ENCODE measurements at places on chromosomes 4 and X.

GRCh38 chr4:94329933-94330332, 12.7 kb downstream of the HPGDS start:
- DNase-seq: no peak

GRCh38 chrX:45134315-45134731, 66.4 kb downstream of the DIPK2B start:
- DNase-seq: no peak

- DNase-seq: no peak
Measured at GRCh38 chrX:9163214-9163709, 129.3 kb upstream of the FAM9B start.

- no peak for DNase-seq
Measured at GRCh38 chr4:8297691-8298485, 28.3 kb downstream of the HTRA3 start.

DNA sequence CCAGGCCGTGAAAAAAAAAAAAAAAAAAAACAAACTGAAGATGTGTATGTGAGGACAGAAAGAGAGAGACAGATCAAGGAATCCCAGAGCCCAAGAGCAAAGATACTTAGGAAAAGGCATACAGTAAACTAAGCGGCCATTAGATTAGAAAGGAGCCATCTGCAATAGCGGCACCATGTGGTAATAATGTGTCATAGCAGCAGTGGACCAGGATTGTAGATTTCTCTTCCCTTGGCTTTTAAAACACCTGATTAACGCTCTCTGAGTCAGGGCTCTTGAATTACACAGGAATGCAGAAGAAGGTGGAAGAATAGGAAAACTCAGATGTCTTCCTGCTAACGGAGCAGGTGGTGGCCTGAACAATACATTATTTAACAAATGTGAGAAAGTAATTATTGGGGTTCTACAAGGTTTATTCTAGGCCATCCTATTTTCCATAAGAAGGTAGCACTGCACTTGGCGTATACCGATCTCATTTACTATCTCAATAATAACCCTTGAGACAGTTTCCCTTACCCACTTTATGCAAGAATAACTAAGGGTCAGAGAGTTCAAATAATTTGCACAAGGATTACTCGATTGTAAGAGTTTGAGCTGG, 182.7 kb downstream of the KCNIP4 start:
- peak; percentile 2 for DNase-seq

- DNase-seq: no peak
Measured at GRCh38 chr4:100657187-100657586, 139.4 kb upstream of the EMCN start.

- no peak for DNase-seq
Measured at GRCh38 chr4:102586644-102587021, 85.5 kb downstream of the NFKB1 start.

- no peak for DNase-seq
Measured at GRCh38 chr4:44017422-44017739, 431.2 kb downstream of the KCTD8 start.

- no peak for DNase-seq
Measured at GRCh38 chr4:132859929-132860328, 289.2 kb upstream of the PCDH10 start.

DNA sequence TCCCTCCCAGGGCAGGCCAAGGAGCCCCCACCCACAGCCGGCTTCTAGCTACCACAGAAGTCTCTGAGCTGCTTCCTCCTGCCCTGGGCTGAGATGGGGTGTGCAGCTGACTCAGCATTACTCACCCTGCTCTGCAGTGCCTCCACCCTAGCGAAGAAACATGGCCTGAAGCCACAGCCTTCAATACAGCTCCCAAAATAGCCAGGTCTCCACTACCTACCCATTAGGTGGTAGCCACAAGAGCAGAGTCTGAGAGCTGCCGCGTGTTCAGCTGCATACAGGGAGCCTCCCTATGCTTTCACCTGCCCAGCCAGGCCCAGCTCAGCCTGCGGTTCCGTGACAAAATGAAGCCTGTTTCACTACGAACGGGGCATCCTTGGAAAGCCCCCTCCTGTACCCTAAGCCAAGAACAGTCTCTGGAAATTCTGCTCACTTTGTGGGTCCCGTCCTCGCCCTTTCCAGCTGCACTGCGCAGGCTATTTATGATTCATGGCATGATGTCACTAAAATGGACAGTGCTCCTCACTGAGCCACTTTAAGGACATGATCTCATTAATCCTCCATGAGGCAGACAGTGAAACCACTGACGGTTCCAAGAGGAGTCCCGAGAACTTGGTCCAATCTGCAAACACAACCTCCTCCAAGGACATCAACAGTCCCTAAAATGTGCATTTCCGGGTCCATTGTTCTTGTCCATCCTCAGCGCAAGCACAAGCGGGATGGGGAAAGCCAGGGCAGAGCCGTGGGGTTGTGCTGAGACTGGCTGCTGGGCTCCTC, 20.2 kb downstream of the WDR1 start:
- peak; percentile 79 for DNase-seq

DNA sequence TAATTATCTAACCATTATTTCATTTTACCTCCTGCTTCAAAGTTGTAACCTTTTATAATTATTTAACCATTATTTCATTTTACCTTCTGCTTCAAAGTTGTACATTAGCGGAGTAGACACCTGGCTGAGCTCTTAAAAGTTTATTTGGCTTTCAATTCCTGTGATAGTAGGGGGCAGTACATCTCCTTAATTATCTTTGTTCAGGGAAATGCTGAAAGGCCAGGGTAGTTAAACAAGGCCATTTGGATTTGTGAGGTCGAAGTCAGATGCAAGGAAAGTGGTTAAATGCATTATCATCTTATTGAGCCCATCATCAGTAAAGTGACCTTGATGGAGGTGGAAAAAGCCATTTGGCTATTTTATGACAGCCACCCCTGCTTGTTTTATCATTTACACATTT, 210.6 kb downstream of the TENM3 start:
- DNase-seq: no peak

DNA sequence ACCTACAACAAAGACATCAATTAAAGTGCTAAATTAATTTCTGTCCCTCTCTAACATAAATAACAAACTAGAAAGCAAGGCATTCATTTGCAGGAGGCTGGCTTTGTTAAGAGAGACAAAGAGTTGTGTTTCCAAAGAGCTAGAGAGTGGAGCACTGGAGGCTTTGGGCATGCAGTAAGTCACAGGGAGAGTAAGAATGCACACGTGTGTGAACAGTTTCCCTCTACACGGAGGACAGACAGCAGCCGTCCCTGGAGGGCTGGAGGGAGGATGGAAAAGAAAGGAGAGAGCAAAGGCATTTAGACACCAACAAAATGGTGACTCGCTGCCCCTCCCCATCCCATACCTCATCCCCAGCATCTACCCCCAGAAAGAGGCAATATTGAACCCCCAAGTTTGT, 20.4 kb upstream of the DCHS2 start:
- DNase-seq: no peak

DNA sequence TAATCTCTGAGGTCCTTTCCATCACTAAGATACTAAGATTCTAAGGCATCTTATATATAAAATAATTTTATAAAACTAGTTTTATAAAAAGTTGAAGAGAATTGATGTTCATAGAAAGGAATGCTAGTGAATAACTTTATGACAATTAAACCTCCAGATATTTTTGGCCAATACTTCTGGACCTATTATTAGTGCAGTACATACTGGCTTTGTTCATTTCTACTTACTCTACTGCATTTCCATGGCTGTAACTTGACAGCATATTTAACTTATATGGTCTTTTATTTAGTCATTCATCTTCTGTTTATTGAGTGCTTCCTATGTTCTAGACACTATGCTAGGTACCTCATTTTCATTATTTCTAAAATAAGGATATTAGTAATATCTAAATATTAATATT, 6.8 kb upstream of the USP53 start:
- DNase-seq: no peak

GRCh38 chr4:138627096-138627495, 384.9 kb upstream of the SLC7A11 start:
- no peak for DNase-seq

DNA sequence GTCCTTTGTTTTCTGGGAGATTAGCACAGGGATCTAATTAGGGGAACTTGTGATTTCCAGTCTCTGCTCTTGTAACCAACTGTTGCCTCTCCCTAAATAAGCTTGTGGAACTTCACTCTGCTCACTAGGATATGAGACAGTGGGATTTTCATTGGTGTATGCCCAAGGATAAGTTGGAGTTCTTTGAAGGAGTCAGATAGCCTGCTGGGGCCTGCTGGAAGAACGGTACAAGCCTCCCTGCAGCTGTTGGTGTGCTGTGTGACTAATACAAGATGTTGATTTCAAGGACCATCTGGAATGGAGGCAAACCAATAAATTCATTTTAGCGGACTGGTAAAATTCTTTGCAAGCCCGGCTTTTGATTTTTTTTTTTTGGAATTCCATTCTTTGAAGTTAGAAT, 167.0 kb downstream of the AASDH start:
- no peak for DNase-seq

- no peak for DNase-seq
Measured at GRCh38 chrX:142251202-142251601, 46.1 kb upstream of the MAGEC2 start.

DNA sequence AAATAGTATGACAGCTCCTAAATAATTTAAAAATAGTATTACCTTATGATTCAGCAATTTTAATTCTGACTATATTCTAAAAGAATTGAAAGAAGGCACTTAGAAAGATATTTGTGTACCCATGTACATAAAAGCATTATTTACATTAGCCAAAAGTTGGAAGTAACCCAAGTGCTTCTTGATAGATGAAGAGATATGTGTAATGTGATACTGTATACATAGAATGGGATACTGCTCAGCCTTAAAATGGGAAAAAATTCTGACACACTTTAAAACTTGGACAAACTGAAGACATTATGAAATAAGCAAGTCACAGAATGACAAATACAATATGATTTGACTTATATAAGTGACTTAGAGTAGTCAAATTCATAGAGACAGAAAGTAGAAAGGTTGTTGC, 112.2 kb downstream of the IDS start:
- DNase-seq: no peak

All from activated T-cell treated with anti-CD3 and anti-CD28 coated beads for 48 hours (primary cell).